Muscle of arm (tissue), 14 donors: ENCODE measurements at places on chromosomes 12 and 14. TPM values are rescaled to one million over a fixed set of nuclear protein-coding genes. Genes with fewer than 3 reads are reported as not detected.
A peak's percentile ranks its signal among the peaks of the same experiment; 100 is the strongest.

MIP gene
- polyA plus RNA-seq: not detected

- no peak for DNase-seq
These were observed 111.3 kb upstream of the EEA1 start for GRCh38 chr12:93040367-93040766.

P3H3 gene
- 47.9 TPM for polyA plus RNA-seq

ABHD12B gene
- 0.64 TPM for polyA plus RNA-seq

DNA sequence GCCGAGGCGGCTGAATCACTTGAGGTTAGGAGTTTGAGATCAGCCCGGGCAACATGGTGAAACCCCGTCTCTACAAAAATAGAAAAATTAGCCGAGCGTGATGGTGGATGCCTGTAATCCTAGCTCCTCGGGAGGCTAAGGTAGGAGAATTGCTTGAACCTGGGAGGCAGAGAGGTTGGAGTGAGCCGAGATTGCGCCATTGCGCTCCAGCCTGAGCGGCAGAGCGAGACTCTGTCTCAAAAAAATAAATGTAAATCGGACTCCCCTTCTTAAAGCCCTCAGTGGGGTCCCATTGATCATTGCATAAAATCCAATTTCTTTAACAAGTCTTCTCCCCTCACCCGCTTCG lies 908 bp downstream of the TDP1 start:
- no peak for DNase-seq

GRCh38 chr12:15268927-15269552 lies 47.8 kb upstream of the RERG start:
- DNase-seq: peak; percentile 57

LRTM2 gene
- polyA plus RNA-seq: 0.98 TPM

DMAC2L gene
- 23.0 TPM for polyA plus RNA-seq

CPNE6 gene
- polyA plus RNA-seq: not detected

LRRC10 gene
- 0.11 TPM for polyA plus RNA-seq

- no peak for DNase-seq
These were observed 113.3 kb upstream of the AMIGO2 start for GRCh38 chr12:47193066-47193465.

ALDH6A1 gene
- 14.9 TPM for polyA plus RNA-seq

DNA sequence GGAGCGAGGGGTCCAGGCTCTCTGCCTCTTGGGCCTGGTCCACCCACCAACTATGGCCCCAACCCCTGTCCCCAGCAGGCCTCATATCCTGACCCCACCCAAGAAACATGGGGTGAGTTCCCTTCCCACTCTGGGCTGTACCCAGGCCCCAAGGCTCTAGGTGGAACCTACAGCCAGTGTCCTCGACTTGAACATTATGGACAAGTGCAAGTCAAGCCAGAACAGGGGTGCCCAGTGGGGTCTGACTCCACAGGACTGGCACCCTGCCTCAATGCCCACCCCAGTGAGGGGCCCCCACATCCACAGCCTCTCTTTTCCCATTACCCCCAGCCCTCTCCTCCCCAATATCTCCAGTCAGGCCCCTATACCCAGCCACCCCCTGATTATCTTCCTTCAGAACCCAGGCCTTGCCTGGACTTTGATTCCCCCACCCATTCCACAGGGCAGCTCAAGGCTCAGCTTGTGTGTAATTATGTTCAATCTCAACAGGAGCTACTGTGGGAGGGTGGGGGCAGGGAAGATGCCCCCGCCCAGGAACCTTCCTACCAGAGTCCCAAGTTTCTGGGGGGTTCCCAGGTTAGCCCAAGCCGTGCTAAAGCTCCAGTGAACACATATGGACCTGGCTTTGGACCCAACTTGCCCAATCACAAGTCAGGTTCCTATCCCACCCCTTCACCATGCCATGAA lies 8.6 kb downstream of the ARHGAP9 start:
- DNase-seq: no peak

DNA sequence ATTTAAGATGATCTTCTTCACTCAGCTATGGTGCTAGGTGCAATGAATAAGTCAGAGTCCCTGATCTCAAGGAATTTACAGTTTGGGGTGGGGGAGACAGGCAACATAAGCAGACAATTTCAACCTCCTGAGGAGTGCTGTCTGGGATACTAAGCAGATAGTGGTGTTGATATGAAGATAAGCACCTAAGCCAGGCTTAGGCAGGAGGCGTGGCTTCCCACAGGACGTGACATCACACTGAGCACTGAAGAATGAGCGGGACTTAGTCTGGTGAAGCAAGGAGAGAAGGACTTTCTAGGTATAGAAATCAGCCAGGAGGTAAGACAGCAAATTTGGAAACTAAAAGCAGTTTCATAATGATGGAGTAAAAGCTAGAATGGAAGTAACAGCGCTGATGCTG lies 6.8 kb downstream of the PRPH start:
- DNase-seq: no peak

ADGRD1 gene
- 18.7 TPM for polyA plus RNA-seq

PTPRB gene
- polyA plus RNA-seq: 14.2 TPM

DNA sequence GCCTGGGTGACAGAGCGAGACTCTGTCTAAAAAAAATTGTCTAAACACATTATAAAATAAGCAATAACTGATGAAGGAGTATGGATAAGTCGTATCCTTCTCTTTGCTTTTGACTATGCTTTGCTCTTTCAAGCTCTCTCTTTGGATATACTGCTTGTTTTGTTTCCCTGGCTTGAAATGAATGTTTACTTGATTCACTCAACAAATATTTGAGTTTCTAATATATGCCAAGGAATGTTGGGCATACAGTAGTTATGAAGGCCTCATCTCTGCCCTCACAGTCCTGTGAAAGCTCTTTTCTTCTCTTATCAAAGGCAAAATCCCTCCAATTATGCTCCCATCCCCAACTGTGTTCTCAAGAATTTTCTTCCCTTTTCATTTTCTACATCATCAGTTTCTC lies 123.5 kb downstream of the PTPRR start:
- no peak for DNase-seq

- no peak for DNase-seq
These were observed 382.2 kb downstream of the MED13L start for GRCh38 chr12:115895247-115895646.

GRCh38 chr12:49097381-49097780 lies 2.8 kb upstream of the DHH start:
- DNase-seq: no peak

- DNase-seq: no peak
These were observed 645.5 kb downstream of the C12orf50 start for GRCh38 chr12:87383680-87384079.
